Posterior vena cava (tissue), 2 donors: ENCODE measurements at places on chromosomes 5 and 9. TPM values are rescaled to one million over a fixed set of nuclear protein-coding genes. Genes with fewer than 3 reads are reported as not detected.

DNA sequence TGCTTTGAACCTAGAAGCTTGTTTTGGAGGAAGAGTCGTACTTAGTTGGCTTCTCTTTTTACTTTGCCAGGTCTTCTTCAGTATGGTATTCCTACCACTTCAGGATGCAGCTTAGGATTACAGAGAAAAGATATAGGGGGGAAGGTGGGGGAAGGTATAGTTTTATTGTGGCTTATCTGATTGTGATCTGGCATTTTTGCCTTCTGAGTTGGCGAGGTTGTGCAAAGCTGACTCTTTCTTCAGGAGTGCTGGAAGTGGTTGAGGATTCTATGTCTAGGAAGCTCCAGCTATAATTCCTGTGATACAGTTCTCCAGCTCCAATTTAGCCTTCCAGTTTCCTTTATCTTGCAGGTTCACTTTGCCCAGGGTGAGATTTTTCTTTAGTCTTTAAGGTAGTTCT, 7.0 kb downstream of the CDC42SE2 start:
- no peak for DNase-seq

DNA sequence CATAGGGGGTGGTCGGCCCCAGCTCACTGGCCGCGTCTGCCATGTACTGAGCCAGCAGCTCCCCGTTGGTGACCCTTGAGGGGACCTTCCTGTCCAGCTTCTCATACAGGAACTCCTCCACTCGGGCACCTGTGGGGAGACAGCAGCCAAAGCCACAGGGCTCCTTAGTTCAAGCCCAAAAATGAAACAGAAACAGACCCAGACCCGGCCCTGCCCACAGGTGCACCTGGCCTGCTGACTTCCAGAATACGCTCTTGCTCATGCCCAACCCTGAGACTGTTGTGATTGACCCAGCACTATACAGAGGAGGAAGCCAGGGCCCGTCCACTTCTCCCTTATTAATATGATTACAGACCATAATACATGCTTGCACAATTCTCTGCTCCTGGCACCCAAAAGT, 7.0 kb downstream of the SH3GLB2 start:
- DNase-seq = no peak

GRCh38 chr5:9169557-9169902, 376.3 kb downstream of the SEMA5A start:
- no peak for DNase-seq

GRCh38 chr9:127919253-127919815, 2.5 kb upstream of the ST6GALNAC4 start:
- DNase-seq = peak; percentile 97

DNA sequence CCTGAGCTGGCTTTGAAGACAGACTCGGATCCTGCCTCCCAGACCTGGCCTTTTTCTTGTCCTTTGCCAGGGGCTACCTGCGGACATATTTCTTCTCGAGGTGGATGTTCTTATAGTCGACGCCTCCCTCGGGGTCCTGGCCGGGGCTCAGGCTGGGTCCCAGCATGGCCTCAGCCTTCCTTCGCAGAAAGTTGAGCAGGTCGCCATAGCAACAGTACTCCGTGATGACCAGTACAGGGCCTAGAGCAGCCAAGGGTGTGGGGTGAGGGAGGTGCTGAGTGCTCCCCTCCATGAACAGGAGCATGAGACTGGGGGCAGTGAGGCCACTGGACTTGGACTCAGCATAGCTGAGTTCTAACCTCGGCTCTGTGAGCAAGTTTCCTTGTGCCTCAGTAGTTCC, 26.7 kb downstream of the CSF1R start:
- peak; percentile 49 for DNase-seq

DNA sequence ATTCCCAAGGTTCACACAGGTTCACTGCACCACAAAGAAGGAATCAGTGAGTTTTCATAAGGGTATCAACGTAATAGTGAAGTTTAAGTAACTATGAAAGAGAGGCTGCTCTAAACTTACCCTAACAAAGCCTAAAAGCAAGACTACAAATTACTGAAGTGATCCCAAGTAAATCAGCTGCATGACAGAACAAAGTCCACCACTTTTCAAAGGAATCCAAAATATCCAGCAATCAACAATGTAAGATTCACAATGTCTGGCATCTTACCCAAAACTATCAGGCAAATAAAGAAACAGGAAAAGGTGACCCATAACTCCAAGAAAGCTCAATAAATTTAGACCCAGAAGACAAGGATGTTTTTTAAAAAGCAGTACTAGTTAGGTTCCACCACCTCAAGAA, 70.1 kb downstream of the GNAQ start:
- DNase-seq = no peak

DNA sequence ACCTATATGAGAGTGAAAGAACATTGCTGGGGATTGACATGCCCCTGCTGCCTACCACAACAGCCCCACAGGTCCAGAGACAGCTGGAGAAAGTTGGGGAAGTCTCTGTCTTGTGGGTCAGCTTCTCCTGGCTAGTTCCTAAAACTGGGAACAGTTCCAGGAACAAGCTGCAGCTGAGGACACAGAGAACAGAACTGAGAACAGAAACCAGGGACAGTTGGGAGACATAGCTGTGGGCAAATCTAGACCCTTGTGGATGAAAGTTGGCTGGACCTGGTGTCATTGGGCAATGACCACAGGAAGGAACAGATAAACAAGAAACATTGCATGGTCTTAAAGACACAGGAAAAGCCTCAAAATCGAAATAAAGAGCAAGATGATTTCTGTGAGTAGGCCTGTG, 58.3 kb upstream of the MOCS2 start:
- no peak for DNase-seq

DNA sequence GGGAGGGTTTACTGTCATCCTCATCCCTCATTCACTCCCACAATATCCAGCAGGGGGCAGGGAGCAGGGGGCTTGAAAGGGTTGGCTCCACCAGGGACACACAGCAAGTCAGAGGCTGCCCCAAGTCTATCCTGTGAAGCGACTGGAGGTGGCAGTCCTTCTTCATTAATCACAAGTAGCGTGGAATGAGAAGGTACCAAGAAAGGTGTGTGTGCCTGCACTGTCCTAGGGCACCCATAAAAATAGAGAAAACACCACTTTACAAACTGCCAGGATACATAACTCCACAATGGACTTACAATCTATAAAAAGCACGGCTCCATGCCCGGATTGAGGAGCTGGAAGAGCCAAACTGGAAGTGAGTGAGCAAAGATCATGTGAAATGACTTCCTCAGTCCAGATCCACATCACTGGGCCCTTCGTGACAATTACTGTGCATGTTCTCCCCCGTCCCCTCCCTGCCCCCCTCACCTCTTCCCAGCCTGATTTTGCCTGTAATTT, 183.9 kb downstream of the SLIT3 start:
- no peak for DNase-seq

- DNase-seq = no peak
Measured at GRCh38 chr5:147309621-147310020, 74.8 kb downstream of the STK32A start.

DNA sequence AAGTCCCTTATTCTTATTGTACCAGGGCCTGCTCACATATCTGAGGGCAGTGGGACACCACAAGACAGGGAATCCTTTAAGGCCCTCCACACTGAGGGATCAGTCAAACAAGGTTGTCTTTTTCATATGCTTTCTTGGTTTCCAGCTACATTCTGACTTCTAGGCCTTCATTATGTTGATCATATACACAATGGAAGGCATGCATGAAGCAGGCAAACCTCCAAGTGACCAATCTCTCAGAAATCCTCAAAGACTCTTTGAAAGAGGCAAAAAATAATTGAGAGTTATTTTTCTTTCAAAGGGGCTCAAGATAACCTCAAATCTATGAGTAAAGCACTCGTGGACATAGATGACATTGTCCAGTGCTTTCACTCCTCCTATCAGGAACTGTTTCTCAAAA, 1195.9 kb upstream of the ACO1 start:
- DNase-seq = no peak

- DNase-seq = no peak
Measured at GRCh38 chr9:123149067-123149466, 115.6 kb downstream of the GPR21 start.

- DNase-seq = no peak
Measured at GRCh38 chr5:54717459-54717858, 199.9 kb downstream of the SNX18 start.

GRCh38 chr9:78248635-78249034, 12.8 kb downstream of the CEP78 start:
- DNase-seq = no peak

DNA sequence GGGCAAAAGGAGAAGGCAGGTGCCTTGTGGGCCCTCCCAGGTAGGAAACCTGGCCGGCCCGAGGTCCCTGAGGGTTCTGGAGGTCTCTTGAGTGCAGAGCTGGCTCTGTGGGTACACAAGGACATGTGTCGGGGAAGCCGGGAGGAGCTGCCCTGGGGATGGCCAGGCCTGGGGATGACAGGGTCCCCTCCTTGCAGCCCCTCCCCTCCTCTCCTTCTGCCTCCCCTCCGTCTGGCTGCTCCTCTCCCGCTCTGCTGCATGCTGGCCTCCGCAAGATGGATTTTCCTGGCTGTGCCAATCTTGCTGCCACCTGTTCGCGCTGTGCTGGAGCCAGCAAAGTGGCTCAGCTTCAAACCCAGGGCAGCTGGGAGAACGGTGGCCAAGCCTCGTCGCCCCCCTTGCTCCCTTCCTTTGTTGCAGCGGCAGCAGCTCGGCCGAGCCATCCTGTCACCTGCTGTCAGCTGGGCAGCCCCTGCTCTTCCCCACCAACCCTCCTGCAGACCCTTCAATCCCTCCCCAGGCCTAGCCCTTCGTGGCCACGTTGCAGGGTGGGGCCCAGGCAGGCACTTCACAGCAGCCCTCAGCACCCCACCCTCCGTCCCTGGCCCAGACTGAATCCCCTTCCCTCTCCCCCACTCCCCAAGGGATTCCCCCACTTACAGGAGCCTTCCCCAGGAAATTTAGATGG, 17.6 kb upstream of the UNC5A start:
- DNase-seq = no peak

DNA sequence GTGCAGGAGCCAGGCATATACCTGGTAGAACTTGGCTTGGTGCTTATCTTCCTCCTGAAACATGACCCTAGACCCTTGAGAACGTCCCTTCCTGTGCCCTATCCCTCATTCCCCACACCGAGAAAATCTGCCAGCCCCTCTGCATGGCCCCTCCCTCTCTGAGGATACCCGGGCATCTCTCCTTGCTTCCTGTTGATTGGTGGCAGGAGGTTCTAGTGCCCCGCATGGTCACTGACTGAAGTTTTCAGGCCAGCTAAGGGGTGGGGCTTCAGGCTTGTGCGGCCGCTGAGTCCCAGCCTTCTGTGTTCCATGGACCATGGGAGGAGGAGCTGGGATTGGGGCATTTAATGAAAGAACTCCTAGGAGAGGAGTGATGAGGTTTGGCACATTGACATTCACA, 22.8 kb downstream of the IGIP start:
- no peak for DNase-seq

DNA sequence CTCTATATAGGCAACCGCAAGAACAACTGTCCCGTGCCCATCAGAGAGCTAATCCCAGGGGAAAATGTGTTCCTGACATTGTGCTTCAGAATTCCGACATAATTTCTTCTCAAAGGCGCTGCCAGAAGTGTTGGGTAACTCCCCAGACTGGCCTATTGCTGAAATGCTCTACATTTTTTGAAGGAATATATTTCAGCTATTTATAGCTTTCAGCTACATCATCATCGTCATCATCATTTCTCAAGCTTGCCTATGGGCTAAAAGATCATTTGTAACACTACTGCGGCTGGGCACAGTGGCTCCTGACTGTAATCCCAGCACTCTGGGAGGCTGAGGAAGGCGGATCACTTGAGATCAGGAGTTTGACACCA, 49.7 kb downstream of the MYO10 start:
- DNase-seq = no peak

DNA sequence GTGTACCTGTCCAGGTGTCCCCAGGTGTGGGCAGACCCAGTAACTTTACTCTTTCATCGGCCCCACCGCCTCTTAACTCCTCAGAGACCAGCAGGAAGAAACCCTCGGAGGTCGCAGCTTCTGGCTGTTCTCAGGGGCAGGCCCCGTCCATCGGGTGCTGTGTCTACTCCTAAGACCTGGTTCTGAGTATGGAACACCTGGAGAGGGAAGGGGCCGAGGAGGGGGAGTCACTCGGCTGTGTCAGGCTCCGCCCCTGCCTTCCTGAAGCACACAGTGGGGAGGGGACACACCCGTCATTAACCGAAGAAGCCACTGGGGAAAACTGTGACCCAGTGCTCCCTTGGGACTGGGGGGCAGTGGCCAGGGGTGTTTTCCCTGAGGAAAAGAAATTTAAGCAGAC, 22.3 kb downstream of the NTNG2 start:
- DNase-seq = no peak

DNA sequence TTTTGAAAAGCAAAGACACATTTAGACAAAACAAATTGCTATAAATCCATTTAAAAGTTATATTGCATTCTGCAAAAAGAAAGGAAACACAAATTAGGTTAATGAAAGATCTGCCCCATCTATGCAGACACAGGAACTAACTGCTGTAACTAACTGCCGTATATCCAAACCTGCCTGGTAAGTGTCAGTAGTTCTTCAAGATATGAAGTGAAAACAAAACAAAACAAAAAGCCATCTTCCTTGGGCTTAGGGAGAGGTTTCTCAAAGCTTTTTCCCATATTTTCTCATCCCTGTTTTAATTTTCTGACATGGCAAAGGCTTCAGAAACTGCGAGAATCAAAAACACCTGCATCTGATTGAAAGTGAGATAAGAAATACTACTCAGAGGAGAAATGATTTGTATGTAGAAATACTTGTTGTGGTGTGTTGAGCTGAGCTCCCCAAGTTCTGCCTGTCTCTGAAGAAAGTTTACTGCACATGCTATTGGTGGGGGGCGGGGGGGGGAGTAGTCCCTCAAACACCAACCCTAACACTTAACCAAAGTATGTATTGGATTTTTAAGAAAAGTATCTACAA, 750.5 kb downstream of the PTPRD start:
- no peak for DNase-seq

GRCh38 chr5:154390746-154391359, 54.9 kb upstream of the SAP30L start:
- DNase-seq = no peak

DNA sequence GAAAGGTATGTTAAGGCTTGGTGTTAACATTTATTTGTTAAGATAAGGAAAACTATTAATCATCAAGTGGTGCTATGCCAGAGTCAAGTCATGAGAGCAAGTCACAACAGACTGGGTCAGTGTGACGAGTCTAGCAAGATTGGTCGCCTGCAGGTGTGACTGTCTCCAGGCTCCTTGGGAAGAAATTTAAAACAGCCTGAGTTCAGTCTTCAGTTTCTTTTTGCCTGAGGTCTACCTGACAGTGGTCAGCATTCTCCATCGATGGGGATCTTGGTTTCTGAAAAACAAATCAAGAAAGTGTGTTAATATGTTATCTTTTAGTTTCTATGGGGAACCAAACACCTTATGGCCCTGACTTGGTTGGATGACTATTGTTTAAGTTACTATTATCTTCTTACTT, 56.3 kb downstream of the CETN3 start:
- DNase-seq = no peak

- DNase-seq = no peak
Measured at GRCh38 chr9:33908749-33909148, 91.8 kb downstream of the UBE2R2 start.

CYLC2 gene
- not detected for total RNA-seq

PDE8B gene
- 7.7 TPM for total RNA-seq

PPP1R26 gene
- 8.9 TPM for total RNA-seq

SLC9A3 gene
- 0.71 TPM for total RNA-seq

F12 gene
- 0.38 TPM for total RNA-seq

GFM2 gene
- total RNA-seq = 16.1 TPM

PTPN3 gene
- 2.1 TPM for total RNA-seq

PCDHB5 gene
- 2.8 TPM for total RNA-seq

MCIDAS gene
- total RNA-seq = not detected

FAM169A gene
- total RNA-seq = 0.43 TPM

SPOCK1 gene
- 100 TPM for total RNA-seq

CORO2A gene
- 0.95 TPM for total RNA-seq

ADAM19 gene
- 37.0 TPM for total RNA-seq

IFNA2 gene
- not detected for total RNA-seq

NCS1 gene
- 196 TPM for total RNA-seq

IGIP gene
- total RNA-seq = 21.3 TPM

SLC1A1 gene
- total RNA-seq = 4.2 TPM
